ENCODE measurements at places on chromosomes 1 and 21. TPM values are rescaled to one million over a fixed set of nuclear protein-coding genes. Genes with fewer than 3 reads are reported as not detected.

GRCh38 chr1:225257081-225257480 is 170.8 kb downstream of the LBR start:
- H3K36me3 ChIP-seq: no peaks in the 10 kb centered on the region
- H3K4me1 ChIP-seq: no peaks in the 10 kb centered on the region
- no peaks in the 10 kb centered on the region for H3K27me3 ChIP-seq
- no peak overlapping the region for H3K4me3 ChIP-seq

- H3K27ac ChIP-seq: no peak overlapping the region
- no peak for DNase-seq
- H3K4me3 ChIP-seq: no peak overlapping the region
- no peaks in the 10 kb centered on the region for H3K36me3 ChIP-seq
Measured at GRCh38 chr1:84711121-84711520, 20.9 kb upstream of the SSX2IP start.

DNA sequence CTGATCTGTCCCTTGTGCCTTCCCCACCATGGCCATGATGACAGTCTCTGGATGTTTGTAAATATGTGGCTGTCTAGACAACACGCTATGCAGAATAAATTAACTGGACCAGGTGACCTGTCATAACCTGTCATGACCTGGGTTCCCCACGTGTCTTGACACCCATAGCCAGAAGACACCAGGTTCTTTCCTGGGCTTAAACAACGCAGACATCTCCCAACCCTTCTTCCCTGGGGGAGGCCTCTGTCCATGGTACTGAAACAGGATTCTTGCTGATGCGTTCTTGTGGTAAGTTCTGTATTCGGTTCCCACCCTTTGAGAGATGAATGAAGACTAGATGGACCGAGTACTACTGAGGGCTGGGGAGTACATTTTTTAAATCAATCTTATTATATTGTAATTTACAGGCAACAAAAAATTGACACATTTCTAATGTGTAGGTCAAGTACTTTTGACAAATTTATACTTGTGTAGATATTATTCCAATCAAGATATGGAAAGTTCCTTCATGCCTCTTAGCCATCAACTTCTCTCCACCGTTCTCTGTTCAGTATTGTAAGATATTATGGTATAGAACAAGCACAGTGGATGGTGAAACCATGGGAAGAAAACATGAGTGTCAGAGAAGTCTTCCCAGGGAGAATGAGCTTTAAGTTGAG is 738.8 kb downstream of the PTPRU start:
- H3K27ac ChIP-seq: no peak overlapping the region
- no peaks in the 10 kb centered on the region for H3K4me1 ChIP-seq
- DNase-seq: no peak
- no peaks in the 10 kb centered on the region for H3K36me3 ChIP-seq

DNA sequence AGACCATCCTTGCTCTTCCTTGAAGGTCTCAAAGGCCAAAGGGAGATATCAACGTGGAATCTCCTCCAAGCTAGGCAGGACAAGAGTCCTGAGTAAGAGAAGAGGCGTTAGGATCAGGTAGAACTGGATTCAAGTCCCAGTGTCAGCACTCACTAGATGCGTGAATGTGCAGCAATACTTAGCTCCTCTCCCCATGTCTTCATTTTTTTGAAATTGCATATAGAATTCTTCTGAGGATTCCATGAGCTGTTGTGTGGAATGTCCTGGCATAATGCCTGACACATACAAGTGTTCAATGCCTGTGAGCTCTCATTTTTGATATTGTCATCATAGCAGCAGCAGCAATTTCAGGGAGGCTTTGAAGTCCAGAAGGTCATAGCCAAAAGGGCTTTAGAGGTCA is 333.2 kb downstream of the KCNH1 start:
- H3K4me1 ChIP-seq: no peaks in the 10 kb centered on the region
- H3K27ac ChIP-seq: no peak overlapping the region
- no peaks in the 10 kb centered on the region for H3K27me3 ChIP-seq

DNA sequence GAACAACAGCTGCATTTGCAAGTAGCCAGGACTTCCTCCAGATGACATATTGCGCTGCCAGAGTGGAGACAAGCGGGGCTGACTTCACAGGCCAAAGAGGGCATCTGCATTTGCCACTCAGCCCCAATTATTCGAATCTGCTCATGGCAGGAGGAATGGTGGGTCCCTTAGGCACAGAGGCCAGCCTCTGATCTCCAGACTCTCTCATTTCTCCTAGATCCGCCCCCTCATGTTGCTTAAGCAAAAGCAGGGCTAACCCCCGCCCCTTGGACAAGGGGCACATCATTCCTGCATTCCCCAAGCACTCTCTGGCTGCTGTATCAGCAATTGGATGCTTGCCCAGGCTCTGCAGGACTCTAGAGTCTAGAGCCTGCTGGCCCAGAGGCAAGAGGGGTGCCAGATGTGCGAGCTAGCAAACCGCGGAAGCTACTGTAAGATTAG is 262.4 kb downstream of the ST6GALNAC3 start:
- H3K27me3 ChIP-seq: no peaks in the 10 kb centered on the region
- H3K4me1 ChIP-seq: no peaks in the 10 kb centered on the region
- DNase-seq: no peak
- H3K27ac ChIP-seq: no peak overlapping the region

DNA sequence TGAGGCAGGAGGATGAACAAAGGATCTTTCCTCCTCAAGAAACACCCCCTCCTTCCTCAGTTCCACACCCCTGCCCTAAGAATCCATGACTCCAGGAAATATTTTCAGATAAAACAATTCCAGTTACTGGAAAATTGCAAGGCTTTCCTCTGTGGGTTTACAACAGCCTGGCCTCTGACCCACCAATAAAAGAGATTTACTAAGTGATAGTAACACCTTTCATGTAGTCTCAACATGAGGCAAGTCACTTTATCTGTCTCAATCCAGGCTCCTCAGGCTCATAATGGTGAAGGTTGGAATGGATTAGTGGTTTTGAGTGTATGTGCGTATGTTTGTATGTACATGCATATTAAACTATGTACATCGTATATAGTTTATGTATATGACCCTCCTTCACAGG is 71.4 kb upstream of the PPP2R5A start:
- no peak overlapping the region for H3K4me3 ChIP-seq
- no peaks in the 10 kb centered on the region for H3K27me3 ChIP-seq
- peaks cover 4% of the 10 kb centered on the region for H3K4me1 ChIP-seq

DNA sequence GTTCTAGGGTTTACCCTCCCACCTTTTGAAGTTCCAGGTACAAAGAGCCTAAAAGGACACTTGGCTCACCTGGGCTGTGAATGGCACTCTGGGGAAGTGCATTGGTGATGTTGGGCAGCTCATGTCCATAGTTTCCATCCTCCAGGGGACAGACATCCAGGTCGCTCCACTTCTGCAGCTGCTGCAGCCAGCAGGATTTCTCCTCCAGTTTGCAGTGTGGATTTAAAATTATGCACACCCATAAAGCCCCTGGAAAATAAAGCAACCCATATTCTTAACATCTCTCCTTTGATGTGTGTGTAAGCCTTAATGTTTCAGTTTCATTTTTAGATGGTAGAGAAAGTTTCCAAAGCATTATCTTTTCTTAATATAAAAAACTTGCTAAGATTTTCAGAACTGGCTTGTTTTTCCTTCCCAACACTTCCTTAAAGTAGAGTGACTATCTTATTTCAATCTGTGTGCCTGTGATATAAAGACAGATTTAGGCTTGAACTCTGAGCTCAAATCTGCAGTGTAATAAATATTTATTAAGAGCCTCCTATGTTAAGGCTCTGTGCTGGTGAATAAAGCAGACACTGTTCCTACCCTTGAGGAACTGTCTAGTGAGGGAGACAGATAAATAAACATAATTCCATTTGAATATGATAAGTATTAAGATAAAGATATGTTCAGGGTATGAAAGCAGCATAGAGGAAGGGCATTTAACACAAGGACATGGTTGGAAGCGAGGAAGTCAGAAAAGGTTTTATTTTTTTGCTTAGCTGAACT is 39.1 kb downstream of the UROD start:
- H3K27me3 ChIP-seq: no peaks in the 10 kb centered on the region
- peak overlapping the region; percentile 27 for H3K27ac ChIP-seq
- no peak overlapping the region for H3K4me3 ChIP-seq
- no peaks in the 10 kb centered on the region for H3K36me3 ChIP-seq

GRCh38 chr1:109167001-109167506 is 46.7 kb upstream of the SARS1 start:
- no peak overlapping the region for H3K27ac ChIP-seq
- no peaks in the 10 kb centered on the region for H3K36me3 ChIP-seq
- no peak overlapping the region for H3K4me3 ChIP-seq
- peaks cover 34% of the 10 kb centered on the region for H3K4me1 ChIP-seq
- H3K27me3 ChIP-seq: no peaks in the 10 kb centered on the region

- H3K4me1 ChIP-seq: peaks cover 8% of the 10 kb centered on the region
- no peak overlapping the region for H3K27ac ChIP-seq
- no peak for DNase-seq
- H3K27me3 ChIP-seq: no peaks in the 10 kb centered on the region
Measured at GRCh38 chr1:145908653-145909052, 1.2 kb downstream of the ITGA10 start.

DNA sequence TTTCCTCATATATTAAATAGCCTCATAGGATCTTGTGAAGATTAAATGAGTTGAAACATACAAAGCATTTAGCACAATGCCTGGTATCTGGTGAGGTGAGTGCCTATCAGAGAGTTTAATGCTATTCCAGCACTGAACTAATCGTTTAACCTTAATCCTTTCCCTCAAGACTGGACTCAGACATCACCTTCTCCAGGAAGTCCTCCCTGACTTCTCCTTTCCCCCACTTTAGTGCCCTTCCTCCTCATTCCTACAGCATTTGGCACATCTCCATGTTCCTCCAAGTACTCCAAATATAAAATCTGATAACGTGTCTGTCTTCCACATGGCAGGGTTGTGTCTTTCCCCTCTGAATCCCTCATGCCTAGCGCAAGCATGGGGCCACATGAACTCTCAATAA is 59.8 kb downstream of the ZSCAN20 start:
- H3K4me3 ChIP-seq: no peak overlapping the region
- no peaks in the 10 kb centered on the region for H3K27me3 ChIP-seq
- H3K27ac ChIP-seq: no peak overlapping the region
- H3K4me1 ChIP-seq: no peaks in the 10 kb centered on the region
- no peak for DNase-seq

DNA sequence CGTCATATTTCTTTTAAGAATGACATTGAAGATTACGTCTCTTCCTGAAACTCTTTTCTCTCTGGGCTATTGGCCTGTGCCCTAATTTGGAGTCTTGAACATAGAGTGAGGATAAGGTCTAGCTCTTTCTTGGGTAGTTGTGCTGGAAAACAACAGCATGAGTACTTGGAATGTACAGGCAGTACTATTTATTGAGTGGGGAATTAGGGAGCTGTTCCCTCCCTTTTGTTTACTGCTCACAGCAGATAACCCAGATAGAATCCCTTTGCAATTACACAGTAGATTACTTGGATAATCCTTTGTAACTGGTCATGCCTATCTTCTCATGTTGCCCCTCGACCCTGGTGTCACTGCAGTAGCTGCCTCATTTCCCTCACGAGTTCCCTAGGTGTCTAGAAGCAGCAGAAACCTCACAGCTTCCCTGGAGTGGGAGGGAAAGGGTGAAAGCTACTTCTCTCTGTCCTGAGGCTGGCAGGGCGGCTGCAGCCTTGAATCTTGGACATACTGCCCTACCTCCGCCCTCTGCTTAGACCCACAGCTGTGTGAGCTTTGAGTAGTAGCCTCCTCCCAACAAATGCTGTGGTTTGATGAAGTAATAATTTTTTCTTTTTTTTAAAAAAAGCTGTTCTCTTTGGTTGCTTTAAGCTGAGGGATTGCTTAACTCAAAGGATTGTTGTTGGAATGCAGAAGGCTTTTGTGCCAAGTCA is 70.6 kb downstream of the FGGY start:
- no peak for DNase-seq
- H3K27ac ChIP-seq: no peak overlapping the region

GRCh38 chr1:30744060-30744756 is 13.4 kb downstream of the LAPTM5 start:
- DNase-seq: no peak
- H3K4me1 ChIP-seq: peaks cover 90% of the 10 kb centered on the region
- H3K36me3 ChIP-seq: peaks cover 46% of the 10 kb centered on the region

- no peak overlapping the region for H3K4me3 ChIP-seq
- H3K4me1 ChIP-seq: no peaks in the 10 kb centered on the region
- H3K27ac ChIP-seq: no peak overlapping the region
- H3K36me3 ChIP-seq: no peaks in the 10 kb centered on the region
Measured at GRCh38 chr1:112762541-112763500, 47.7 kb upstream of the PPM1J start.

- no peak overlapping the region for H3K4me3 ChIP-seq
- H3K4me1 ChIP-seq: no peaks in the 10 kb centered on the region
- peaks cover 2% of the 10 kb centered on the region for H3K27me3 ChIP-seq
- no peak for DNase-seq
Measured at GRCh38 chr1:6939363-6939762, 154.1 kb downstream of the CAMTA1 start.

- no peaks in the 10 kb centered on the region for H3K27me3 ChIP-seq
- H3K27ac ChIP-seq: no peak overlapping the region
- no peaks in the 10 kb centered on the region for H3K36me3 ChIP-seq
- no peak for DNase-seq
- no peak overlapping the region for H3K4me3 ChIP-seq
Measured at GRCh38 chr1:168498956-168499687, 44.7 kb downstream of the XCL2 start.

SPATA21 gene
- 0.05 TPM for total RNA-seq

TBX19 gene
- 1.1 TPM for total RNA-seq

GPATCH3 gene
- total RNA-seq: 13.4 TPM

ALG14 gene
- total RNA-seq: 4.8 TPM

AMY1C gene
- total RNA-seq: not detected
